Endothelial cell of umbilical vein (primary cell): ENCODE measurements at places on chromosomes 11 and 22. TPM values are rescaled to one million over a fixed set of nuclear protein-coding genes. Genes with fewer than 3 reads are reported as not detected.

DNA sequence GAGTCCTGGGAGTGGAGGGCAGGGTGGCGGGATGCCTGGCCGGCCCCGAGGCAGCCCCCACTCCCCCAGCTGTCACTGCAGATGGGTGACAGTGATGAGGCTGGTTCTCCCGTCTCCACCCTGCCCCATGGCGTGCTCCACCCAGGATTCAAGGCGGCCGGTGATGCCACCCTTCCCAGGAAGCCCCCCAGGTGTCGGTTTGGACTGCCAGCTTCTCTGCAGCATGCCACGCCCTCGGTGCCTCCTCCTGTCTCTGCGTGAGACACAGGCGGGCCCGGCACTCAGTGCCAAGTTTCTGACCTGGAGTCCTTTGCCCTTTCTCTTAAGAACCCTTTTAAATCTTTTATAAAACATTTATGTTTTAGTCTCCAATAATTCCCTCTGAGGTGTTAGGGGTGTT is 71.5 kb downstream of the MPPED1 start:
- no peak for DNase-seq

DNA sequence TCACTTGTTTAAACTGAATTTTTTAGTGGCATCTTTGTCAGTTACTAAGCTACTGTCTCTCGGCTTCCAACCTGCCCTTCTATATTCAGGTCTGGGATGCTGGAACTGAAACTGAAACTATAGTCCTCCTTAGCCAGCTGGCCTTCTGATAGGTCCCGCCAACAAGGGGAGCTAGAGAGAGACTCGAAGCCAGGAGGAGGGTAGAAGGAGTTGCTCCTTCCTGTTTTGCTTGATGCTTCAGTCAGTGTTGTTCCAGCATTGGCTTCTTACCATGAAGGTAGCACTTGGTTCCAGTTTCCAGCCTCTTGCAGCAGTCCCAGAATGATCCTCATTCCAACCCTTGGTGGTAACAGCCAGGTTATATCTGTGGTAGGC is 32.9 kb upstream of the HORMAD2 start:
- no peak for DNase-seq

HEPHL1 gene
- not detected in 2 replicates for polyA plus RNA-seq

GRCh38 chr11:10323793-10324170 is 18.9 kb downstream of the ADM start:
- DNase-seq, result peak; percentile 68
